ENCODE measurements at places on chromosomes 5 and 9. TPM values are rescaled to one million over a fixed set of nuclear protein-coding genes. Genes with fewer than 3 reads are reported as not detected.

Gene LRRTM2
- 75.4 TPM for total RNA-seq

Gene TMC1
- total RNA-seq = 0.43 TPM

Gene CTNND2
- 429 TPM for total RNA-seq

Gene SV2C
- 19.0 TPM for total RNA-seq

Gene SIMC1
- 32.0 TPM for total RNA-seq

Gene LCN6
- total RNA-seq = not detected

Gene IFNA13
- total RNA-seq = not detected

Gene ADAMTS19
- 15.8 TPM for total RNA-seq

Gene GABRA1
- total RNA-seq = 161 TPM

Gene RASEF
- 1.2 TPM for total RNA-seq

Gene TMEM245
- 56.7 TPM for total RNA-seq

Gene CCDC192
- not detected for total RNA-seq

Gene CBY3
- total RNA-seq = not detected

Gene OR1N2
- total RNA-seq = not detected

Gene SERINC5
- total RNA-seq = 37.2 TPM

Gene ALG2
- total RNA-seq = 15.3 TPM

Gene MAMDC2
- total RNA-seq = 1.7 TPM

Gene LPAR1
- total RNA-seq = 46.7 TPM
